ENCODE measurements at places on chromosomes 7 and 10. TPM values are rescaled to one million over a fixed set of nuclear protein-coding genes. Genes with fewer than 3 reads are reported as not detected.

UMAD1 gene
- total RNA-seq, result 11.9 TPM

FAM185A gene
- total RNA-seq, result 9.4 TPM

CYP26C1 gene
- 0.11 TPM for total RNA-seq

EXOC6 gene
- total RNA-seq, result 11.7 TPM

RGR gene
- total RNA-seq, result not detected

All from activated CD8-positive, alpha-beta T cell treated with anti-CD3 and anti-CD28 coated beads, Interleukin-2, amount 10 ng/mL, durations not matched to agents 7 days and 5 days (primary cell).